ENCODE measurements at places on chromosomes 1 and 21.

DNA sequence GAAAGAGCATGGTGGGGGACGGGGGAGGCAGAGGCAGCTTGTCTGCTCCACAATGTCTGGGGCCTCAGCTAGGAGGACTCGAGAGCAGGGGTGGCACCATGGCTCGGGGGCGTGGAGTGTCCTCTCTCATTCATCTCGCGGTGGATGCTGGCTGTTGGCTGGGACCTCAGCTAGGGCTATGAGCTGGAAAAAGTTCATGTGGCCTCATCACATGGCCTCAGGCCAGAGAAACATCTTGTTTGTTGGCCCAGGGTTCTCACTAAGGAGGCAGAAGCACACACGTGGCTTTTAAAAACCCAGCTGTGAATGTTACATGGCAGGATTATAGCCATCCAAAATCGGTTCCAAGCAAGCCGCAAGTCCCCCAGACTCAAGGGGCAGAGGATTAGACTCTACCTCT, 6.2 kb upstream of the CENPS start:
- DNase-seq = no peak

- DNase-seq = no peak
These were observed 68.5 kb downstream of the NIBAN1 start for GRCh38 chr1:184905601-184906322.

- no peak for DNase-seq
These were observed 11.0 kb upstream of the LDLRAD2 start for GRCh38 chr1:21801100-21801499.

DNA sequence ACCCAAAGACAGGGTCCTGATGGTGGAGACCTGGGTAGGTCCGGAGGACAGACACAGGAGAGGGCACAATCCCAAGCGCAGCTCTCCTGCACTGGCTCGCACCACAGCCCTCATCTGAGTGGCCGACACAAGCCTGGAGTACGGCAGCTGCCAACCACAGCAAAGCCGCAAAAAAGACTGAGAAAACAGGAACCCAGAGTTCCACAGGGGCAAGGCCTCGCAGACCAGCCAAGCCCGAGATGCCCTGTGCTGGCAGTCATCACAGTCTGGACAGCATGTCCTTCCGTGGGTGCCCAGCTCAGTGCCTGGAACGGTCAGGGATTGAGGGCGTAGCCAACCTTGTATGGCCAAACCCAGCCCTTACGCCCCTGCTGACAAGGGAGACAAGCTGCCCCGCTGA, 11.4 kb downstream of the ZBTB48 start:
- no peak for DNase-seq

DNA sequence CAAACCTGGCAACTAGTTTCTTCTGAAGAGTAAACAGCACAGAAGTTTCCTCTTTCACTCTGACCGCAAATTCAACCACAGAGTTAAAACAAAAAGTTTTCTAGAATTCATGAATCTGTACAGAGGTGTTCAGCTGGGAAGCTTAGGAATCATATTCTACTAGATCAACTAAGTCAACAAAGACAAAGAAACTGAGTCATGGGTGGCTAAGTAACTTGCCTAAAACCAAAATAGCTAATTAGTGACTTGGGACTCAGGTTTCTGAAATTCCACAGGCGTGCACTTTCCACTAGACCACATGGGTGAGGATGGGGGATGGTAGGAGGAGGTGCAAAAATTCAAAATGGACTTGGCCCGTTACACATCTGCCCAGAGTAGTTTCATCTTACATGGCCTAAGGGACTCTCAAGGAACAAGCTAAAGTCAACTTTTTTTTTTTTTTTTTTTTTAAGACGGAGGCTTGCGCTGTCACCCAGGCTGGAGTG, 25.8 kb downstream of the PTPN14 start:
- DNase-seq = no peak

- no peak for DNase-seq
These were observed 169.8 kb downstream of the C1orf21 start for GRCh38 chr1:184556665-184557064.

Data from activated naive CD4-positive, alpha-beta T cell treated with anti-CD3 and anti-CD28 coated beads, Interleukin-2, amount 10 ng/mL, durations not matched to agents 7 days and 5 days (primary cell).